Stimulated activated CD4-positive, alpha-beta T cell treated with anti-CD3 and anti-CD28 coated beads, Interleukin-1b, Interleukin-23, amount 100 ng/mL, for 1 hour (primary cell): ENCODE measurements at places on chromosomes 12 and 14.

- no peak for DNase-seq
Observed at GRCh38 chr14:72402377-72402772, 470.1 kb downstream of the RGS6 start.

GRCh38 chr12:80196419-80196818 lies 97.1 kb downstream of the OTOGL start:
- DNase-seq: no peak

- no peak for DNase-seq
Observed at GRCh38 chr14:100117633-100118395, 41.6 kb downstream of the DEGS2 start.

- DNase-seq: no peak
Observed at GRCh38 chr12:6340745-6341416, 995 bp downstream of the TNFRSF1A start.

DNA sequence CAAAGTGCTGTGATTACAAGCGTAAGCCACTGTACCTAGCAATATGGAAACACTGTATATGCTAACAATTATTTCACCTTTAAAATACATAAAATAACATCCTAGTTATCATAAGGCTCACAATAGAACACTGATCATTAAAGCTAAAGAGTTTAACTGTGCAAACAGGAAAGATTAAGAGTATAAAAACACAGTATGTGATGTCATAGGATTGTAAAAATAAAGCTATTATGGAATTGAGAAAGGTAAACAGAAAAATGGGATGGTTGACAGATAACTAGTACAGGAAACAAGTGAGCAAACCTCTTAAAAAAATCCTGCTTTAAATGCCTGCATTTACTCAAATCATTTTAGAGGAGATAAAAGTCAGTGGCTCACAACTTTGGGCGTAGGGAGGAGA lies 10.8 kb upstream of the IPO8 start:
- DNase-seq: no peak

DNA sequence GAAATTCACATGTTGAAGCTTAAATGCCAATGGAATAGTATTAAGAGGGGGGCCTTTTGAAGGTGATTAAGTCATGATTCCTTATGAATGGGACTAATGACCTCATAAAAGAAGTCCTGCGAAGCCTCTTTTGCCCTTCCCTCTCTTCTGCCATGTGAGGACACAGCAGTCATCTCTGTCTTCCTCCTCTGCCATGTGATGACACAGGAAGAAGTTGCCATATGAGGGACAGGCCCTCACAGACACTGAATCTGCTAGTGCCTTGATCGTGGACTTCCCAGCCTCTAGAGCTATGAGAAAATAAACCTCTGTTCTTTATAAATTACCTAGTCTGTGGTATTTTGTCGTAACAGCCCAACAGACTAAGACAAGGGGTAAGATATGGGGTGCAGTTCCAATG lies 100.7 kb downstream of the VCPKMT start:
- DNase-seq: no peak

DNA sequence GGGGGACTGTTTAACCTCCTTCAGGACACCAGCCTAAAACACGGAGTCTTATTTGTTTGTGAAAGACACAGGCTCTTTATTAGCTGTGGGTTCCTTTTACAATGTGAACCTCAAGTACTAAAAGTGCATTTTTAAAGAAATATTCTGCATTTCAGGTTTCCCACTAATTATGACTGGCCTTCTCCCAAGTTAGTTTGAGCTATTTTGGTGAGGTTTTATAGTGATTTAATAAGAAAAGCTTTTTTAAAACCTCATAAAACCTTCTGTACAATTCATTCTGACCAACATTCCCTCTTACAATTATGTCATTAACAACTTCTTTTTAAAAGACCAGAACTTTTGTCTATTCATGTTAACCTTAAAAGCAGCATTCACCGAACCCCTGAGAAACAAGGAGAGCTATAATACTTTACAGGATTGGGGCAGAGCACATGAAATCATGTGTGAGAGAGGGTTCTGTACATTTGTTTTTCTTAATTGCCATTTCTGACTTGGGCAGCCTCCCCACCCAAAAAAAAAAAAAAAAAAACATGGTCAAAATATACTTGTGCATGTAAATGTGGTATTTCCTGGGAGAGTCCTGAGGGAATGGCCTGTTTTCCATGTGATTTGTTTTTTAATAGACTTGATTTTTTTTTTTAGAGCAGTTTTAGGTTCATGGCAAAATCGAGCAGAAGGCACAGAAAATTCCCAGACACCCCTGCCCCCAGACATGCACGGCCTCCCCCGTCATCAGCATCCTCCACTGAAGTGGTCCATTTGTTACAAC lies 169.5 kb downstream of the CHST11 start:
- DNase-seq: no peak

GRCh38 chr14:61568572-61569011 lies 126.7 kb upstream of the HIF1A start:
- no peak for DNase-seq

GRCh38 chr14:76694106-76694505 lies 67.2 kb upstream of the VASH1 start:
- DNase-seq: no peak

DNA sequence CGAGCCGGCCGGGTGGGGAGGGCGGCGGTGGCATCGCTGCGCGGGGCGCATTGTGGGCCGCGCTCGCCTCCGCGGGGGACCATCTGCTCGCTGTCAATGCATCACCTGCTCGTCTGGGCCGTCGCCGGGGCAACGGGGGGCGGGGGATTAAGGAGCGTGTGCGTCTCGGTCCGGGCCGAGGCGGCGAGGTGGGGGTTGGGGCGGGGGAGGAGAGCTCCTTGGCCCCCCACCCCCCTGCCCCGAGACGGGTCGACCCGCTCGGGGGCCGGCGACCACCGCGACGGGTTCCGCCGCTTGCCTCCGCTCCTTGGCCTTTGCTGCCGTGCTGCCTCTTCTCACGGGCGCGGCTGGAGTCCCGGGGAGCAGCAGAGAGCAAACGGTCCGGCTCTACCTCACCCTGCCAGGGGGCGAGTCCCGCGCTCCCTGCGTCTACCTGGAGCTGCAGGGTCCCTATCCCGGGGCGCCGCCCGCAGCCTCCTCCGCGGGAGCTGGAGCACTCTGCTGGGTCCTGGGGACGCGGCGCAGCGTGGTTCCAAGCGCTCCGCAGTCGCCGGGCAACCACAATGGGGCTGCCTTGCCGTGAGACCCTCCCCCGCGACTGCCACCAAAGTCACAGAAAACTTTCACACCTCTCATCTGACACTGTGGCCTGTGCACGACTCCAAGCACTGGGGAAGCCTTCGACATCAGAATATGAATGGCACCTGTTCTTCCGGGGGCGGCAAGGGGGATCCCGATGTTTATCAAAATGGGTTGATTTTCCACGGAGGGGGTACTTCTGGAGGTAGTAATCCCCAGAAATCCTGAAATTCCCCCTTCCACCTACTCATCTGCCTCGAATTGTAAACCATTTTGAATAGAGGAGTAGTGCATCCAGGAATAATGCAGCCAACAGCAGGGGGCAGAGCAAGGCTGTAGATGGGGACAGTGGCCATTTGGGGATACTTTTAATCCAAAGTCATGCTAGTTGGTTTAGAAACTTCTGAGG lies at the start of gene C12orf42:
Gene C12orf42 (minus strand): TSS at position 500 of the 988 bp plus-strand sequence. CDS start 17,542 bp downstream, outside the sequence.
- DNase-seq: peak; percentile 7

DNA sequence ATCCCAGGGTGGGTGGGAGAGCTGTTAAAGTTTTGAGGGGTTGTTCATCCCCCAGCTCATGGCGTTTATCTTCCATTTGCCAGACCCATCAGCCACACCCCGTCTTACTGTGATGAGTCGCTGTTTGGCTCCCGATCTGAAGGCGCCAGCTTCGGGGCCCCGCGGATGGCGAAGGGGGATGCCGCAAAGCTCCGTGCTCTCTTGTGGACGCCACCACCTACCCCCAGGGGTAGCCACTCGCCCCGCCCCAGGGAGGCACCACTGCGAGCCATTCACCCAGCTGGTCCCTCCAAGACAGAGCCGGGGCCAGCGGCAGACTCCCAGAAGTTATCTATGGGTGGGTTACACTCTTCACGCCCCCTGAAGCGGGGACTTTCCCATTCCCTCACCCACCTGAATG lies 5.7 kb downstream of the RITA1 start:
- DNase-seq: no peak

GRCh38 chr12:10052193-10052913 lies 21.9 kb downstream of the CLEC9A start:
- DNase-seq: no peak

GRCh38 chr14:68932686-68933085 lies 46.4 kb downstream of the ACTN1 start:
- DNase-seq: no peak

GRCh38 chr12:92114834-92115233 lies 30.8 kb downstream of the BTG1 start:
- DNase-seq: no peak

DNA sequence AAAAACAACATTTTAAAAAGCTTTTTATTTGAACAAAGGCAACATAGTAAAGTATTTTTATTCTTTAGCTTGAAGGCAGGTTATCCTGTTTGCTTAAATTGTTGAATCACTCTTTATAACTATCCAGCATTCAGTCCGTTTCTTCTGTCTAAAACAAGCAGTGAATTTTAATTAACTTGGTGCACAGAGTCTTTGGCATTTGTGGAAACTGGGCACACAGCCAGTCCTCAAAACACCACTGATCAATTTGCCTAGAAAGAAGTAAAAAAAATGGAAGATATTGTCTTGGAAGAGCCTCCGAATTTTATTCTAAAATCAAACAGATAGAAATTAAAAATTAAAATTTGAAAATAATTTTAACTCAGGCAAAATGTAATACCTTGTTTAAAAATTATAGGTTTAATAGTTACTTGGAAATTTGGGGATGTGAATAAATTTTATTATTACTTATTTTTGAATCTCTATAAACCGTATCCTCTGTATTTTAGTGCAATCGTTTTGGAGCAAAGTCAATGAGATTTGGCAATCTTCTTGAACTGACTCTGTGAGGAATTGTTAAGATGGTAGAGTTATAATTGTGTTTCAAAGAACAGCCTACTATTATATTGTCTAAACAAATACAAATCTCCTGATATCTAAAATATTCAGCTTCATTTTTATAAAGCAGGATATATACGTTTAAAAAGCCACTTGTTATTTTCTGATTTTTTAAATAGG lies 927.0 kb downstream of the SLC16A7 start:
- DNase-seq: no peak

- DNase-seq: no peak
Observed at GRCh38 chr12:116320791-116321217, 43.3 kb upstream of the MED13L start.

- DNase-seq: no peak
Observed at GRCh38 chr14:91313852-91314251, 69.3 kb upstream of the GPR68 start.

DNA sequence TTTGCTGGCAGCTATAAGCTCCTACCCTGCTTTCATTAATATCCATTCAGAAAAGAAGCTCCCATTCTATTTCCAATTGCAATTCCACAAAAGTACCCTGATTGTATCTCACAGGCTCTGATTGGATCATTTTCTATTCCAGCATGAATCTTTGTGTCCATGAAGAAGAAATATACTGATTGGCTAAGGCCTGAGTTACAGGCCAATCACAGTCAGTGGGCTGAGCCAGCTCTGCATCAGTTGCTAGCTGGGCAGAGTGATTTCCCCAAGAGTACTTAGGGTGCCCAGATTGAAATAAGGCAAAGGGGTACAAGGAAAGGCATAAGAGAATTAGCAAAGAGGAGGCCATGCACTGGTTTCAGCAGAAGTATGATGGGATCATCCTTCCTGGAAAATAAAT lies 14.4 kb downstream of the ART4 start:
- DNase-seq: no peak

DNA sequence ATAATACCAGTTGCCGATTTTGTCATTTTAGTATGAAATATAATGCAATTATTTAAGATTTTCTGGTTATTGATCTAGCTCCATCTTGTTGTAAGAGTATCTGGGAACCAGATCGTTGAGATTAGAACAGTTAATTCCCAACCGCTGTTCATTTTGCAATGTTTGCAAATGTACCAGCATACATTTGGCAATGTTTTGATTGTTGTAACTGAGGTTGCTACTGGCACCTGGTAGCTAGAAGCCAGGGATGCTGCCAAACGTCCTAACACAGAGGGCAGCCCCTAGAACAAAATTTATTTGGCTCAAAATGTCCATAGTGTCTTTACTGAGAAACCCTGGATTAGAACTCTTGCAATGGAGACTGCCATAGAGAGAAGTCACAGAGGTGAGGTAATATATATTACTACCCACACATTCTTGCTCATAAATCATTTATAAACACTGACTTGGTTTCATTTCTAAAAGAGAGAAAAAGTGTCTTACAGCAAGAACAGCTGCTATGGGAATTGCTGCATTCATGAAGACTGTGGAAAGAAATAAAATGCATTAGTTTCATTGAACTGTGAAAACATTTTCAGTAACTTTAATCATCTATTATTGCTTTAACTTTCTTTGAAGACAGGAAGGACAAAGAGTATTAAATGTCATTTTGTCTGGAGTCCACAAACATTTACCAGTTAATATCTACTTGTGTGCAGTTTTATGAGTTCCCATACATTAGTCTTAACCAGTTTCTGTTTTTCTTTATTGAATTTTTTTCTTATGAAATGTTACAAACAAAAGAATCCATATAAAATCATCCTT lies 46.2 kb downstream of the ABCC9 start:
- no peak for DNase-seq

GRCh38 chr14:103232031-103232808 lies 101.8 kb upstream of the EIF5 start:
- no peak for DNase-seq

DNA sequence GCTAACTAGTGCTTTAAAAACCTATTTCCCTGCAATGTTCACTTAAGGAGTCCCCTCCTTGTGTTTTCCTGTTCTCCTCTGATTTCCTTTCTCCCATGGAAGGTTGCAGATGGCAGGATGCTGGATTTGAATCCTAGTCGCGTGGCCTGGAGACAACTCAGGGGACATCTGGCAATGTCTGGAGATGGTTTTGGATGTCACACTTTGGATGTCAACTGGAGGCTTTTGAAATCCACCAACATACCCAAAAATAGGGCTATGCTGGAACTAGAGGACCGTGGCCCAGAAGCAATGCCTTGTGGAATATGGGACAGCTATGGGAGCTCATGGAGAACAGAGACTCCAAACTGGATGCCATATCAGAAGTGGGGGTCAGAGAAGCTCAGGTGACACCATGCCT lies 95.8 kb upstream of the NOS1 start:
- DNase-seq: no peak

- DNase-seq: no peak
Observed at GRCh38 chr12:131773582-131774221, 54.5 kb upstream of the MMP17 start.

GRCh38 chr12:110343114-110343513 lies 60.4 kb downstream of the ANAPC7 start:
- no peak for DNase-seq

DNA sequence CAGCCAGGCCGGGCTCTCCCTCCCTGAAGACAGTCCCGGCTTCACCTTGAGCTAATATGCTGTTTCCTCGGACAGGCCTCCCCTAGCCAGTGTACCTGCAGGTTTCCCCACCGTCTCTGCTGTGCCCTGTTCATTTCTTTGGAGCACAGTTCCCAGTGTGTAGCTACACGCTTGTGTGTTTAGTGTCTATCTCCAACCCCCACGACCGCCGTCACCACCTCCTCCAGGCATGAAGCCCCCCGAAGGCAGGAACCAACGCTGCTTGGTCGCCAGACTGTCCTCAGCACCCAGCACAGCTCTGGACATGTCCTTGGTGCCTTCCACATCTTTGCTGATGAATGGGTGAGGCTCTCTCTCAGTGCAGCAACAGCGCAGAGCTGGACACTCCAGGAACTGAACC lies 26.2 kb upstream of the PLEKHG6 start:
- DNase-seq: no peak

- no peak for DNase-seq
Observed at GRCh38 chr14:37406095-37406494, 189.0 kb downstream of the FOXA1 start.
